ENCODE measurements at places on chromosomes 11 and 22.

GRCh38 chr11:36478700-36479329 lies 31.3 kb downstream of the TRAF6 start:
- peak; percentile 29 for DNase-seq

DNA sequence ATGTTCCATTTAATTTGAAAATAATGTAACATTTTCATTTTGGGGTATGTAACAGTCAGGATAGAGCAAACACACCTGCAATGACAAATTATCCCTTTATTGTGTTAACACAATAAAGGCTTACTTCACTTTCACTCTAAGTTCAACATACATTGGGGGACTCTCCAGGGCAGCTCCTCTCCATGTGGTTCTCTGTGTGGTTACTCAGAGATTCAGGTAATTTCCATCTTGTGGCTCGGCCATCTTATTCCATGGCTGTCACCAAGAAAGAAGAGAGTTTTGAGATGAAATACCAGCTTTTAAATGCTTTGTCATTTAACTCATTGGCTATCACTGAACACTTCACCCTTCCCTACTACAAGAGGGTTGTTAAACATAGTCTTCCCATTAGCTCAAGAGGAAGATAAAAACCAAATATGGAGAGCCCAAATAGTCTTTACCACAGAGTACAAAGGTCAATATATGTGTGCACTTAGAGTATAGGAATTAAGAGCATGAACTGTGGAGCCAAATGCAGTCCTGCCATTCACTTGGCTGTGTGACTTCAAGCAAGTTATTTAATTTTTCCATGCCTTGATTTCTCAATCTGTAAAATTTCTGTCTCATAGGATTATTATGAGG lies 10.6 kb upstream of the TPH1 start:
- peak; percentile 12 for DNase-seq

- DNase-seq: peak; percentile 58
Observed at GRCh38 chr11:32333320-32333991, 101.9 kb downstream of the WT1 start.

GRCh38 chr22:29277927-29278326 lies 9.9 kb downstream of the EWSR1 start:
- DNase-seq: no peak

- DNase-seq: peak; percentile 93
Observed at GRCh38 chr22:50507421-50507990, at the start of gene LMF2. Gene LMF2 (minus strand): TSS chr22:50507702. CDS start chr22:50507675, 27 bp downstream.

DNA sequence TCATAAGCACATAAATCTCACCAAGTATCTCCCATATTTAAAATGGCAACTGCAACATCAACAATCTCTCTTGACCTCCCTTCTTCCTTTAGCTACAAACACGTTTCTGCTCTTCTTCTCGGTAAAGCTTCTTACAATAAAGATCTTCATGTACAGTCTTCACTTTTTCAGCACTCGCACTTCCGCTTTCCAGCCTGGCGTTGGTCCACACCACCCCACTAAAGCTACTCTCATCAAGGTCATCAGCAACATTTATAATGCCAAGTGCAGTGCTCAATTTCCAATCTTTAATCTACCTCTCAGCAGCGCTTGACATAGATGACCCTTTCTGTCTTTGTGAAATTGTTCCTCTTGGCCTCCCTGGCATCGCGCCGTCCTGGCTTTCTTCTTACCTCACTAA lies 33.6 kb downstream of the NTM start:
- no peak for DNase-seq

All from HuH-7 (cell line).